ENCODE measurements at places on chromosomes 7 and 10. TPM values are rescaled to one million over a fixed set of nuclear protein-coding genes. Genes with fewer than 3 reads are reported as not detected.

GCK gene
- total RNA-seq, result 0.25 TPM

GRCh38 chr10:114603948-114604347 is 54.1 kb downstream of the ABLIM1 start:
- H3K27me3 ChIP-seq, result no peaks in the 10 kb centered on the region
- H3K4me1 ChIP-seq, result peaks cover 13% of the 10 kb centered on the region
- peaks cover 9% of the 10 kb centered on the region for H3K36me3 ChIP-seq
- H3K4me3 ChIP-seq, result no peak overlapping the region

ADK gene
- 33.0 TPM for total RNA-seq

ABCB4 gene
- 2.0 TPM for total RNA-seq

- H3K4me1 ChIP-seq, result no peaks in the 10 kb centered on the region
- no peaks in the 10 kb centered on the region for H3K27me3 ChIP-seq
Measured at GRCh38 chr7:3204526-3204925, 96.5 kb upstream of the SDK1 start.

- H3K4me1 ChIP-seq, result no peaks in the 10 kb centered on the region
- H3K36me3 ChIP-seq, result no peaks in the 10 kb centered on the region
- H3K4me3 ChIP-seq, result no peak overlapping the region
- no peaks in the 10 kb centered on the region for H3K27me3 ChIP-seq
- DNase-seq, result no peak
- no peak overlapping the region for H3K27ac ChIP-seq
Measured at GRCh38 chr7:45366475-45366874, 207.7 kb upstream of the ADCY1 start.

GRCh38 chr10:69061305-69062161 is 26.4 kb upstream of the SRGN start:
- peak; percentile 87 for DNase-seq
- peaks cover 9% of the 10 kb centered on the region for H3K4me1 ChIP-seq
- no peaks in the 10 kb centered on the region for H3K36me3 ChIP-seq
- no peaks in the 10 kb centered on the region for H3K27me3 ChIP-seq
- peak overlapping the region; percentile 86 for H3K27ac ChIP-seq
- peak overlapping the region; percentile 37 for H3K4me3 ChIP-seq

- H3K4me1 ChIP-seq, result no peaks in the 10 kb centered on the region
- DNase-seq, result no peak
- no peak overlapping the region for H3K4me3 ChIP-seq
Measured at GRCh38 chr10:75245354-75246250, 9.8 kb upstream of the COMTD1 start.

- no peak overlapping the region for H3K27ac ChIP-seq
- no peaks in the 10 kb centered on the region for H3K4me1 ChIP-seq
- no peaks in the 10 kb centered on the region for H3K27me3 ChIP-seq
- H3K4me3 ChIP-seq, result no peak overlapping the region
Measured at GRCh38 chr7:132249256-132249971, 326.9 kb downstream of the PLXNA4 start.

DNA sequence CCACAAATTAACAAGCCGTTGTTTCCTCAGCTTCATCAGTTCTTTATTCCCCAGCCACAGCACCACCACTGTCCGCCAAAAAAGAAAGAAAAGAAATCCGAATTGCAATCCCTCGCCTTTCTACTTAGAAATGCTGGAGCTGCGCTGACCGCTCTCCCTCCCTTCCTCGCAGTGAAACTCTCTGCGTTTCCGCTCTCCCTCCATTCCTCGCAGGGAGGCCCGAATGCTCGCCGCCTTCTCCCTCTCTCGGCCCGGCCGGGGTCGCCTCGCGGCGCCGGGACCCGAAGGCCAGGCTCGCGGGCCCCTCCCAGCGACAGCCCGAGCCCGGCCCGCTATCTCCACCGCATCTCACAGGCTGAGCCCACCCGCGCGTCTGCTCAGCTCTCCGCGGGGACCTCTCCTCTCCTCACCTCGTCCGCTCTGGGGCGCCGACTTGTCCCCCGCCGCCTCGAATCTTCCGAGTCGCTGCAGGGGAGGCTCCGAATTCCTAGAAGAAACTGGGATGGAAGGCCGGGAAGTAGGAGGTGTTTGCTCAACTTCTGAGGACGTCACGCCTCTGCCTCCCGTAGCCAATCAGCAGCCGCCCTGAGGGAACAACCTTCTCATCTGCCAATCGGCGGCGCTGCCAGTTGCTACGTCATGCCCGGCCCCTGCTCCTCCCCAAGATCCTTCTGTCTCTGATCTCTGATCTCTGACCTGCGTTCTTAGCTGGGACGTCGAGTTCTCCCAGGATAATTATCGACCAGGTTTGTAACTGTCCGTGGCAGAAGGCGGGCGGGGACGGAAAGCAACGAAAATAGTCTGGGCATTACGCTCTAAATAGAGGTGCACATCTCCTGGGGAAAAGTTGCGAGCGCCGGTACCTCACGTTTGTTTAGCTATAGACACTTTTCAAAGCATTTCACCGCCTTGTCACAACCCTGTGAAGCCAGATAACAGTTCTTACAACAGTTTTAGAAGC is at the start of gene AASS:
Gene AASS (minus strand): TSS at position 499 of the 961 bp plus-strand sequence. CDS start 10,523 bp downstream, outside the sequence.
- DNase-seq, result peak; percentile 97
- peaks cover 16% of the 10 kb centered on the region for H3K4me1 ChIP-seq
- H3K27ac ChIP-seq, result peak within 1 kb of the TSS; percentile 98

- no peak overlapping the region for H3K27ac ChIP-seq
- H3K27me3 ChIP-seq, result no peaks in the 10 kb centered on the region
- no peaks in the 10 kb centered on the region for H3K36me3 ChIP-seq
- no peak overlapping the region for H3K4me3 ChIP-seq
- DNase-seq, result no peak
Measured at GRCh38 chr7:98569691-98570337, 47.3 kb upstream of the NPTX2 start.

- no peaks in the 10 kb centered on the region for H3K4me1 ChIP-seq
- H3K27ac ChIP-seq, result no peak overlapping the region
- no peaks in the 10 kb centered on the region for H3K27me3 ChIP-seq
Measured at GRCh38 chr7:3206771-3207191, 94.3 kb upstream of the SDK1 start.

- H3K27me3 ChIP-seq, result no peaks in the 10 kb centered on the region
- H3K27ac ChIP-seq, result no peak overlapping the region
- H3K36me3 ChIP-seq, result no peaks in the 10 kb centered on the region
- DNase-seq, result peak; percentile 55
- no peaks in the 10 kb centered on the region for H3K4me1 ChIP-seq
Measured at GRCh38 chr7:100566018-100566531, 7.6 kb downstream of the SAP25 start.

DNA sequence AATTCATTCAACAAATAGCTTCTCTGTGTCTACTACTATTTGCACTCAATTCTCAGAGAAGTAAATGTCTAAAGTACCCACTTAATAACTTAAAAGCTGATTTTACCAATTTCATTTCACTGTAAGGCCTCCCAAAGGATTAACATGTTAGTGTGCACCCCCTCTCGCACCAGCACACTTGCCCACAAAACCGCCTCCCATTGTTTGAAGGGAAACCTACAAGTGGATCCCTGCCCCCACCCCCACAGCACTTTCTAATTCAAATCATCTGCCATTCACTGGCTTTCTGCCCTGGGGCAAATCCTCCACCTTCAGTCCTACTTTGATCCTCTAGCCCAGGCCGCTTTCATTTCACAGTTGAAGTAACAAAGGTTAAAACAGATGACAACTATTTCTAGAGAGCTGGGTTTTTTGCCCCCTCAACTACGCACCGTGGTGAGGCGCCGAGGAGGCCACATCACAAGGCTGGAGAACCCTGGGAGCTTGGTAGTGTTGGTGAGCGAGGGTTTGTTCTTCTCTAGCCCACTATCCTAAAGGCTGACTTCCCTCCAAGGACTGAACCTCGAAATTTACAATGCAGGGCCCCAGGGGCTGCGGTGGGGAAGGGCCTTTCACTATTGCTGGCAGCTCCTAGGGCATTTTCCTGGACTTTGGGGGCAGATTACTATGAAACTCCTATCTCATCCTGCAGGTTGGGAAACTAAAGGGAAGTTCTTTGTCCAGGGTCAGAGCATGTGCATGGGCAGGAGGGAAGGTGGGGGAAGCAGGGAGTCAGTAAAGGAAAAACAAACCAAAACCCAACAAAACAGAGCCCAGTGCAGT is 517.4 kb upstream of the ZMIZ1 start:
- no peaks in the 10 kb centered on the region for H3K27me3 ChIP-seq
- no peak overlapping the region for H3K4me3 ChIP-seq
- H3K27ac ChIP-seq, result no peak overlapping the region
- no peaks in the 10 kb centered on the region for H3K36me3 ChIP-seq

GRCh38 chr10:96288151-96288621 is 16.0 kb upstream of the DNTT start:
- DNase-seq, result no peak
- H3K4me3 ChIP-seq, result peak overlapping the region; percentile 23
- peak overlapping the region; percentile 71 for H3K27ac ChIP-seq
- H3K36me3 ChIP-seq, result no peaks in the 10 kb centered on the region
- no peaks in the 10 kb centered on the region for H3K27me3 ChIP-seq

GIMAP4 gene
- total RNA-seq, result 61.4 TPM

SUN3 gene
- total RNA-seq, result 0.54 TPM

GRCh38 chr7:130789436-130789835 is 55.4 kb upstream of the KLF14 start:
- H3K36me3 ChIP-seq, result no peaks in the 10 kb centered on the region
- no peak overlapping the region for H3K27ac ChIP-seq
- no peaks in the 10 kb centered on the region for H3K27me3 ChIP-seq
- no peaks in the 10 kb centered on the region for H3K4me1 ChIP-seq

- H3K4me3 ChIP-seq, result no peak overlapping the region
- no peaks in the 10 kb centered on the region for H3K36me3 ChIP-seq
- no peaks in the 10 kb centered on the region for H3K4me1 ChIP-seq
- no peak overlapping the region for H3K27ac ChIP-seq
Measured at GRCh38 chr10:80555415-80555814, 17.7 kb downstream of the SH2D4B start.

DNA sequence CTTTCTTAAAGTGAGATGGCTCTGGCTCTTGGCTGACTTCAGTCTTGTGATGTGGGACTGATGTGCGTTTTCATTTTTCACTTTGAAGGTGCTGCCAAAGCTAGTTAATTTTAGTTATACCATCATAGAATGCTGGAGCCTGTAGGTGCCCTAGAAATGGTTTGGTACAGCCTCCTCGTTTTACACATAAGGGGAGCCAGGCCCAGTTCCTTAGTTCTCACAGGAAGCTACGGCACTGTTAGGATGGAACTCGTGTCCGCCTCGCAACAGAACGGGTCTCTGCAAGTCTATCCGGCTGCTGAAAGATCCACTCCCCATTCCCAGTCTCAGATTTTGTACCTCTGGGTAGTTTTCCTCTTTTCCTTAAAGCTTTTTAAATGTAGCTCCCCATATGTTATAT is 173.2 kb upstream of the PRPS1L1 start:
- no peaks in the 10 kb centered on the region for H3K4me1 ChIP-seq
- H3K36me3 ChIP-seq, result no peaks in the 10 kb centered on the region
- DNase-seq, result no peak
- H3K27me3 ChIP-seq, result no peaks in the 10 kb centered on the region
- no peak overlapping the region for H3K4me3 ChIP-seq

- no peaks in the 10 kb centered on the region for H3K4me1 ChIP-seq
- peak; percentile 18 for DNase-seq
- H3K4me3 ChIP-seq, result no peak overlapping the region
- H3K36me3 ChIP-seq, result no peaks in the 10 kb centered on the region
Measured at GRCh38 chr7:30925117-30925516, 13.5 kb downstream of the AQP1 start.

DNA sequence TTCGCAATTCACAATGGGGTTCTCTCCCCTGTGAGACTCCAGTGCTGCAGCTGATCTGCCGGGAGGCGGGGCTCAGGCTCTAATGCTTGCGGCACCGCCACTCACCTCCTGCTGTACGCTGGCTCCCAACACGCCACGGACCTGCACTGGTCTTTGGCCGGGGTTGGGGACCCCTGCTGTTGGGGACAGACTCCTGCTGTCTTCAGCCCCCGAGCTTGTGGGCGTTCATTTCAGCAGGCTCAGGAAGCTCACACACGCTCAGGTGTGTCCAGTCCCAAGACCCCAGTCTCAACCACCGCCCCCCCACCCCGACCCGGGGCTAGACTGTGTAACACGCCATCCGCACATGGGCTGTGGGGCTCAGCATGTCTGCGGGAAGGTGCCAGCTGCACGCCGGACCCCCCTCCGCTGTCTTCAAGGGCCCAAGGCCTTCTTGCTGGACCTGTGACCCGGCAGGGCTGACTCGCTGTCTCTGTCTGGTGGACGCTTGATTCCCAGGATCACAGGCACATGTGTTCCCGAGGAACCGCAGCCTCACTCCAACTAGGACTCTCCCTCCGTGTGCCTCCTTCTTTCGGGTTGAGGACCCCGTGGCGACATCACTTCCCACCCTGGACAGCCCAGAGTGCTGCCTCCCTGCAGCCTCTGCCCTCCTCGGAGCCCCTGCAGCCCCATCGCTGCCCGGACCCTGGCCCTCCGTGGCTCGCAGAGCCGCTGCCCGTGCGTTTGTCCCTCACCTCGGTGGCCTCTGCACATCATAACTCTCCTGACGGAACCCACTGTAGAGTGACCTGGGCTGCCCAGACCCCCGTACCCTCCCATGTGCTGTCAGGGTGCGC is 106.4 kb downstream of the DNAJB6 start:
- no peaks in the 10 kb centered on the region for H3K36me3 ChIP-seq
- H3K27me3 ChIP-seq, result no peaks in the 10 kb centered on the region
- H3K4me1 ChIP-seq, result no peaks in the 10 kb centered on the region
- no peak overlapping the region for H3K27ac ChIP-seq
- no peak overlapping the region for H3K4me3 ChIP-seq
- DNase-seq, result peak; percentile 21

GRID2IP gene
- 0.76 TPM for total RNA-seq

LRRD1 gene
- total RNA-seq, result 0.25 TPM

GRCh38 chr10:79937701-79938151 is 11.2 kb downstream of the SFTPD start:
- no peak for DNase-seq
- no peak overlapping the region for H3K4me3 ChIP-seq
- no peaks in the 10 kb centered on the region for H3K4me1 ChIP-seq
- no peaks in the 10 kb centered on the region for H3K27me3 ChIP-seq
- no peaks in the 10 kb centered on the region for H3K36me3 ChIP-seq
- H3K27ac ChIP-seq, result no peak overlapping the region

DNA sequence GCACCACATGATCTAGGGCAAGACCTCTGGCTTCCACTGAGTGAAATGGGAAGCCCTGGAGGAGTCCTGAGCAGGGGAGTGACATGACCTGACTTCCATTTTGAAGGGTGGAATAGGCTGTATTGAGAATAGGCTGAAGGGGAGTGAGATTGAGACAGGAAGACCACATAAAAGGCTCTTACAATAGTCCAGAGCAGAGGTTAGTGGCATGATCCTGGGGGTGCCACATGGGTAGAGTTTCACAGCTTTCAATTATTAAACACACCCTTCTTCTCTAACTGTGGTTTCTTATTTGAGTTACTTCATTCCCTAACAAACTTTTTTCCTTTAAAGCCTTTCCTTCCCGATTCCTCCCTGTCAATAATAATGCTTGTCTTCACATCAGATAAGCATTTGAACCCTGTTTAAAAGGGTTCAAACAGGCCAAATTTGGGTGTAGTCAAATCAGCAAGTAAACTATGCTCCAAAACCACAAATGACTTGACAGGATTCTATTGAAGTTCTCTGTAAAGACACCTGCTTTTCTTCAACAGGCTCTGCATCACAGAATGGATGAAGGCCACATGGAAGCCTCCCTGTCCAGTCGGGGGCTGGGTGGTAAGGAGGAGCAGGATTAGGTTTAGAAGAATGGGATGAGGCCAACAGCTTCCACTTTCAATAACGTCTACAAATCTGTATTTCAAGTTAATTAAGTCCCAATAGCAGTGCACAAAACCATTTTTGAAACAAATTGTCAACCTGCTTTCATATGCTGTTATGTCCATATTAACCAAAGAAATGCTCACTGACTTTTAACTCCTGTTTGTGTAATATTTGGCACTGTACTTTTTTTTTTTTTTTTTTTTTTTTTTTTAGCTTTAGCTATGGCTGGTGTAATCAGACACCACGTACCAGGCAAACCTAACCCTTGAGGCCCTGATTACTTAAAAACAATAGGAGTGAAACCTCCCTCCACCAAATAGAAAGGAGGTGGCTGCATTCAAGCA is 131.9 kb downstream of the NRCAM start:
- no peak for DNase-seq
- no peaks in the 10 kb centered on the region for H3K36me3 ChIP-seq
- H3K4me1 ChIP-seq, result no peaks in the 10 kb centered on the region
- H3K27me3 ChIP-seq, result no peaks in the 10 kb centered on the region
- H3K4me3 ChIP-seq, result no peak overlapping the region
